Left ventricle myocardium superior (tissue), 1 donor: ENCODE measurements at places on chromosomes 3 and 15. TPM values are rescaled to one million over a fixed set of nuclear protein-coding genes. Genes with fewer than 3 reads are reported as not detected.

The P2RY1 gene
- total RNA-seq = 11.5 TPM

The FBXW12 gene
- not detected for total RNA-seq

The RPUSD2 gene
- total RNA-seq = 11.4 TPM

The MUC4 gene
- not detected for total RNA-seq

GRCh38 chr3:38121451-38121831 lies 15.5 kb downstream of the ACAA1 start:
- DNase-seq = peak; percentile 35

The TMC3 gene
- total RNA-seq = not detected

DNA sequence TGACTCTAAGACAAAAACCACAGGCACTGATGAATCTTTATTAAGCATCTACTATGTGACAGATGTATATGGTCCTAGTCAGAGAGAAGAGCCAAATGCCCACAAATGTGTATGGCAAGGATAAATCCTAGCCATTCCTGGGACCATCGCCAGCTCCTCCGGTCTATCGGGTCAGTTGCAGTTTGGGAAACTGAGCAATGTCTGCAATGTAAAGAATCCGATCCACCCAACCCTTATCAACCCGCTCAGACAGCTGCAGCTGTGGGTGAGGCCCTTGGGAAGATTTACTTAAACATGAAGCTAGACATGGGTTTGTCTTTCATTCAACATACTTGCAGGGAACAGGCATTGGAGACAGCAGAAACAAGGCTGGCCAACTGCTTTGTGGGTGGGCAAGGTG lies 40.5 kb upstream of the CDV3 start:
- no peak for DNase-seq

The LYZL4 gene
- total RNA-seq = not detected

DNA sequence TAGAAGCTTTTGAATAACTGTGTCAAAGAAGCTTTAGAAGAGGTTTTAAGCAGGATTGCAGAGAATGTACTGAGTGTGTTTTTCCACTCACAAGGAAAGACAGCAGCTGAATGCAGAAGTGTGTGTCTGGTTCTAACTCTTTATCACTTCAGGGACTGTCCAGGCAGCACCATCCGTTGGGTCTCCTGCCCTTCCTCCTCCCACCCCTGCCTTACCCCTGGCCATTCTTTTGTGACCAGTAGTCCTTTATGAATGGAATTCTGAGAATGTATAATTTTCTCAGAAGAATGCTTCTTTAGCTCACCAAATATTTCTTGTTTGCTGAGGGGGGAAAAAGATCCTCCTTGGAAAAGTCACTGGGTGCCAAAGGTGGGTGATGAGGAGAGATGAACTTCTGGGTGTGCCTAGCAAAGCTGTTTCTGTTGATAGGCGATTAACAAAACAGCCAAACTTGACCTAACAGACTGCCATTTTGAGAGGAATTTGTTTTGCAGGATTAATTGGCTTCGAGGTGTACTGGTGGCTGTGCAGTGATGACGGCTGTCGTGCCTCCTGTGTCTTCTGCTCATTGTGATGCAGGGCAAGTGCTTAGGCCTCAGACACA lies 70.9 kb downstream of the IGF1R start:
- DNase-seq = no peak

DNA sequence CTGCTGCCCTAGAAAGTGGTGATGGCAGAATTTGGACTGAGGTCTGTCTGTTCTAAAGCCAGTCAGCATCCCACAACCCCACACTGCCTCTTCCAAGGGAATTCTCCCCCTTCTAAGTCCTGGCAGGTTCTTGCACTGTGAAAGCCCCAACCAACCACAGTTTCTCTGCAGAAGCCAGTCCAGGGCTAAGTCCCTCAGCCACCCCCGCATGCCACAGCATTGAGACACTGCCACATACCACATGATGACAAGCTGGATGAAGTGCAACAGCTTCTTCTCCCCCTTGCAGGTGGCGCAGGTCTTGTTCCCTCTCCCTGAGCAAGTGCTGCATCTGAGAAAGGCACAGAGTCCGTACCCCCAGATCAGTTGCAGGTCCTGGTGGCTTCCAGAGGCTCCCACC lies 18.6 kb downstream of the SSUH2 start:
- no peak for DNase-seq

DNA sequence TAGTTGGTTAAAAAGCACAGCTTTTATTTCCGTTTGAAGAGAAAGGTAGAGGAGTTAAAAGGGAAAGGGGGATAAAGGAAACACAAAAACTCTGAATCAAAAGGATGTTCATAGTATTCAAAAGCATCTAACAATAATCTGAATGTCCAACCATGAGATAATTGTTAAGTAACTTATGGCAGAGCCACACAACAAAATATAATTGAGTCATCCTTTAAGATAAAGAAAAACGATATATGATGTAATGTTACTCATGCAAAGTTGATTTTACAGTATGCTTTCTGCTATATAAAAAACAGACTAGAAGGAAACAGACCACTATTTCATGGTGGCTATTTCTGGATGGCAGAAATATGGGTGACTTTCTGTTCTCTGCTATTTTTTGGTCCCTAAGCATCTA lies 3.9 kb downstream of the XPC start:
- DNase-seq = no peak

DNA sequence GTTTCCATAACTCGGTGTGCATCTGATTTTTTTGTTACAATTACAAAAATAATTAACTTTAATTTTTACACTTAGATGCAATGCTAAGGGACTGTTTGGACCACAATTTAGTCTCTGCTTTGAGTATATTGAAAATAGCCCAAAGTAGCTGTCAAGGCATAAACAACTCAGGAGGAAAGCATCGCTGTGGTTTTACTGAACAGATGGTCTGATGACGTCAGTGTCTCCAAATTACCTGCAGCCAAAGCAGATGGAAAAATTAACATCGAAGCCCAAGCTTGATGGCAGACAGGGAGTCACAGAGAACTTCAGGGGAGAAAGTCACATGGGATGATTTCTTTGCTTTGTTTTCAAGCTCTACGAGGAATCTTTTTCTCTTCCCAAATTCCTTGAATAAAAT lies 83.1 kb upstream of the PLCL2 start:
- no peak for DNase-seq

GRCh38 chr15:95598251-95598855 lies 732.1 kb upstream of the NR2F2 start:
- DNase-seq = no peak

- DNase-seq = no peak
Observed at GRCh38 chr3:100230710-100231109, 30.1 kb upstream of the TBC1D23 start.

DNA sequence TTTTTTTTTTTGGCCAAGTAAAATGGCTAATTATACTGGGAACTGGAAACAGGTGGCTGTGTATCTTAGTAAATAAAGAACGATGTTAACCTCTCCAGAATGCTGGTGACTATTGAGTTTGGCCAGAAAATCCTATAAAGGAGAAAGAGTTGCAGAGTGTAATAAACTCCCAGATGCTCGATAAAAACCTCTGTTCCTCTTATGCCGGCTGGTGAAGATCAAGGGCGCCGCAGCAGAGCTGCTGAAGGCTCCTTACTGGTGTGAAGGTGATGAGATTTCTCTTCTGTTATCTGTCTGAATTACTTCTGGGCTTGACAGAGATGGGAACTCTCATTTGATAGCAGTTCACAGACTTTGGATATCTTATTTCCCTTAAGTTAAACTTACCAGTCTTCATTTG lies 104.6 kb downstream of the PTPRG start:
- DNase-seq = peak; percentile 48

The UBL7 gene
- total RNA-seq = 55.1 TPM
